Endothelial cell (in vitro differentiated cells): ENCODE measurements at places on chromosomes 1 and 21. TPM values are rescaled to one million over a fixed set of nuclear protein-coding genes. Genes with fewer than 3 reads are reported as not detected.

DNA sequence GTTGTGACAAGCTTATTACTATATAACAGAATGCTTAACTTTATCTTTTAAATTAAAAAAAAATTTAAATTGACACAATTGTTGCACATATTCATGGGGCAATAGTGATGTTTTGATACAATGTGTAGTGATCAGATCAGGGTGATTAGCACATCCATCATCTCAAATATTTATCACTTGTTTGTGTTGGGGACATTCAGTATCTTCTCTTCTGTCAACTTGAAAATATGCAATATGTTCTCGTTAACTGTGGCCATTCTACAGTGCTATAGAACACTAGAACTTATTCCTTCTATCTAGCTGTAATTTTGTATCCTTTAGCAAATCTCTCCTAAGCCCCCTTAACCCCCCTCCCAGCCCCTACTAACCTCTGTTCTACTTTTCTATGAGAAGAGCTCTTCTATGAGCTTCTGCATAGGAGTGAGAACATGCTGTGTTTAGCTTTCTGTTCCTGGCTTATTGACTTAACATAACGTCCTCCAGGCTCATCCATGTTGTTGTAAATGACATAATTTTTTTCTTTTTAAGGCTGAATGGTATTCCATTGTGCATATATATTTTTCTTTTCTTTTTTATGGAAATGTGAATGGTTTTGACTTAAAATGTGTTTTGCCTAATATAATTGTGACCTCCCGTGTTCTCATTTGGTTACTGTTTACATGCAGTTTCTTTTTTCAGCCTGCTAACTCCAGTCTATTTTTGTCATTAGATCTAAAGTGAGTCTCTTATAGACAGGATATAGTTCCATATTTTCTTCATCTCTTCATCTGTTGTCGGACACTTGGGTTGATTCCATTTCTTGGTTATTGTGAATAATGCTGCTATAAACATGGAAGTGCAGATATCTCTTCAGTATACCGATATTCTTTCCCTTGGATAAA lies 23.8 kb downstream of the CEP350 start:
- no peak overlapping the region for H3K27ac ChIP-seq
- no peaks in the 10 kb centered on the region for H3K27me3 ChIP-seq
- H3K36me3 ChIP-seq: no peaks in the 10 kb centered on the region
- no peak for DNase-seq
- H3K4me1 ChIP-seq: peaks cover 11% of the 10 kb centered on the region

DNA sequence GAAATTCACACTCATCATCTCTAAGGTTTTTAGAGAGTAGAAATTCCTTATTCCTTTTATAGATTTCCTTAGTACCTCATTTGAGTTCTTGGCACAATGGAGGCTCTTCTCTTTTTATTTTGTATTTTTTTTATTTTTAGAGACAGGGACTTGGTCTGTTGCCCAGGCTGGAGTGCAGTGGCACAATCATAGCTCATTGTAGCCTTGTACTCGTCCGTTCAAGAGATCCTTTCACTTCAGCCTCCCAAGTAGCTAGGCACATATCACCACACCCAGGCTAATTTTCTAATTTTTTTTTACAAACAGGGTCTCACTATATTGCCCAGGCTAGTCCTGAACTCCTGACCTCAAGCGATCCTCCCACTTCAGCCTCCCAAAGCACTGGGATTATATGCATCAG lies 29.6 kb downstream of the RGL1 start:
- no peak for DNase-seq
- no peak overlapping the region for H3K4me3 ChIP-seq
- H3K27ac ChIP-seq: no peak overlapping the region
- peaks cover 2% of the 10 kb centered on the region for H3K27me3 ChIP-seq

DNA sequence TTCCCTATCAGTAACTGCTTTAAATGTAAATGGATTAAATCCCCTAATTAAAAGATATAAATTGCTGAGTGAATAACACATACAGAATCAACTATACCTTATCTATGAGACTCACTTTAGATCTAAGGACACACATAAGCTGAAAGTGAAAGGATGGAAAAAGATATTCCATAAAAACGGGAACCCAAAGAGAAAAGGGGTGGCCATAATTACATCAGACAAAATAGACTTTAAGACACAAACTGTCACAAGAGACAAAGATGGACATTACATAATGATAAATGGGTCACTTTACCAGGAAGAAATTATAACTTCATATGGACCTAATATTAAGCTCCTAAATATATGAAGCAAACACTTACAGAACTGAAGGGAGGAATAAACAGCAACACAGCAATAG lies 59.2 kb downstream of the SLC25A24 start:
- peak overlapping the region; percentile 15 for H3K4me3 ChIP-seq
- no peak for DNase-seq
- no peak overlapping the region for H3K27ac ChIP-seq
- peaks cover 17% of the 10 kb centered on the region for H3K4me1 ChIP-seq
- peaks cover 54% of the 10 kb centered on the region for H3K36me3 ChIP-seq

GRCh38 chr1:13921190-13921589 lies 221.2 kb downstream of the PRDM2 start:
- no peak overlapping the region for H3K27ac ChIP-seq
- no peak for DNase-seq
- no peak overlapping the region for H3K4me3 ChIP-seq
- H3K4me1 ChIP-seq: no peaks in the 10 kb centered on the region
- peaks cover 1% of the 10 kb centered on the region for H3K27me3 ChIP-seq

GRCh38 chr1:43382027-43382779 lies 7.4 kb downstream of the MED8 start:
- no peaks in the 10 kb centered on the region for H3K4me1 ChIP-seq
- no peak for DNase-seq
- H3K4me3 ChIP-seq: no peak overlapping the region
- peaks cover 31% of the 10 kb centered on the region for H3K36me3 ChIP-seq
- H3K27ac ChIP-seq: no peak overlapping the region

DNA sequence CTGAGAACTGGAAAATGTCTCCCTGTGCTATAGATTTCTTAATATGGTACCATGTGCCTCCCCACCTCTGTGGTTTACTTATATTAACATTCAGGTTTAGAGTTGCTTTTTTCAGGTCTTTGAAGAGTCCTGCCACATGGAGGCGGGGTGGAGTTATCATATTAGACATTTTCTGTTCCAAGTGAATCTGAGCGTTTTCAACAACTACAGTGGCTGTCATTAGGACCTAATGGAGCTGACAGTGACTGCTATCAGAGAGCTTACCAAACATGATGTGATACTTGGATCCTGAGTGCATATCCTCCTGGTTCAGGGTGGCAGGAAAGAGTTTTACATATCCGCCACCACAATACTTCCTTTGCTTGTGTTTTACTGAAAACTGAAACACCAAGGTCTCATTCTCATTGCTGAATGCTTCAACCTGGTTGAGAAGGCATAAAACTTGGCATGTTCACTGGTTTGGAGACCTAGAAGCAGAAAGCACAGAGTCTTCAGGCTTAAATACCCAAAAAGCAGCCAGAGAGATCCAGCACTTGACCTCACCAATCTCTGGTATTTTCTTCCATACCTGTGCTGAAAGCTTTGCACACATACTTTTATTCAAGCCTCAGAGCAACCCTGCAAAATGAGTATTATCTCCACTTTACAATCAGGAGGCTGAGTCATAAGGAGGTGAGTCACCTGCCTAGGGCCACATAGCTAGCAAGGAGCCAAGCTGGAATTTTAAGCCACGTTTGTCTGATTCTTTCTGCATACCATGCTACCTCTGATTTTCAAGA lies 47.4 kb upstream of the OSBPL9 start:
- peaks cover 9% of the 10 kb centered on the region for H3K27me3 ChIP-seq
- H3K36me3 ChIP-seq: no peaks in the 10 kb centered on the region
- H3K27ac ChIP-seq: peak overlapping the region; percentile 96
- H3K4me1 ChIP-seq: peaks cover 36% of the 10 kb centered on the region
- no peak overlapping the region for H3K4me3 ChIP-seq
- DNase-seq: no peak

DNA sequence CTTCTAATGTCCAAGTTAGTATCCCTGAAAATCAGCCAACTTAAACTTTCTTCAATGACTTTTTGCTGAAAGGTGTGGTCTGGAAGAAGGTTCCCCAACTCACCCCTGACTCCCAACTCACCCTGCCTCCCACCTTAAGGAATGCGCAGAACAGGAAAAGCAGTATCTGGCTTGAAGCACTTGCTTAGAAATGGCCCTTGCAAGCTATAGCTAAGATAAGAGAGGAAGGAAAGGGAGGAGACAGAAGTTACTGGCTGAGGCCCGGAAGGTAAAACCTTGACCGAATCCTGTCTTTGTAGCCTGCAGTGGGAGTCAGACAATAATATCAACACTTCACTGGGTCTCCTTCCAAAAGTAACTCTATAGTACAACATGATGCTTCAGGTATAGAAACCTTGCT lies 2.9 kb downstream of the CYYR1 start:
- H3K4me1 ChIP-seq: peaks cover 43% of the 10 kb centered on the region
- H3K27me3 ChIP-seq: peaks cover 1% of the 10 kb centered on the region
- DNase-seq: peak; percentile 17

GRCh38 chr1:162571696-162572095 lies 10.2 kb downstream of the UAP1 start:
- peaks cover 3% of the 10 kb centered on the region for H3K27me3 ChIP-seq
- no peak overlapping the region for H3K27ac ChIP-seq
- no peak overlapping the region for H3K4me3 ChIP-seq
- no peak for DNase-seq
- peaks cover 17% of the 10 kb centered on the region for H3K4me1 ChIP-seq

DNA sequence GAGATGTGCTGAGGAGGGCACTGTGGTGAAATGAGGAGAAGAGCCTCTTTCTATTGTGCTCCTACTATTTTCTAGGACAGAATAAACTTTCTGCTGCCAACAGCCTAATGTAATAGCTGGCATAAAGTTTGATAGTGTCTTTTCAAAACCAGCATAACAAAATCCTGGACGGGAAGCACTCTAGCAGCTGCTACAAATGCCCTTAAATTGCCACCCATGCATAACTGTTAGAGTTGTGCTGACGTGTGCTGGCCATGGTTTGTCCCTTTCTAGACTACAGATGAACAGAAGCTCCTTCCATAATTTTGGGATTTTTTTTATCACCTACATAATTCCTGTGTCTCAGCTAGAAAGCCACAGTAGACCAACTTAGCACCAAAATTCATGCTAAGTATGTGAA lies 88.5 kb upstream of the DEPDC1 start:
- H3K27me3 ChIP-seq: no peaks in the 10 kb centered on the region
- H3K36me3 ChIP-seq: no peaks in the 10 kb centered on the region
- no peak overlapping the region for H3K27ac ChIP-seq
- H3K4me3 ChIP-seq: no peak overlapping the region

CYP4A22 gene
- not detected for total RNA-seq

AMY2A gene
- not detected for total RNA-seq

GRCh38 chr1:216805953-216806352 lies 82.7 kb upstream of the ESRRG start:
- H3K27me3 ChIP-seq: no peaks in the 10 kb centered on the region
- H3K4me3 ChIP-seq: no peak overlapping the region
- no peak for DNase-seq
- no peaks in the 10 kb centered on the region for H3K4me1 ChIP-seq
- no peaks in the 10 kb centered on the region for H3K36me3 ChIP-seq

DNA sequence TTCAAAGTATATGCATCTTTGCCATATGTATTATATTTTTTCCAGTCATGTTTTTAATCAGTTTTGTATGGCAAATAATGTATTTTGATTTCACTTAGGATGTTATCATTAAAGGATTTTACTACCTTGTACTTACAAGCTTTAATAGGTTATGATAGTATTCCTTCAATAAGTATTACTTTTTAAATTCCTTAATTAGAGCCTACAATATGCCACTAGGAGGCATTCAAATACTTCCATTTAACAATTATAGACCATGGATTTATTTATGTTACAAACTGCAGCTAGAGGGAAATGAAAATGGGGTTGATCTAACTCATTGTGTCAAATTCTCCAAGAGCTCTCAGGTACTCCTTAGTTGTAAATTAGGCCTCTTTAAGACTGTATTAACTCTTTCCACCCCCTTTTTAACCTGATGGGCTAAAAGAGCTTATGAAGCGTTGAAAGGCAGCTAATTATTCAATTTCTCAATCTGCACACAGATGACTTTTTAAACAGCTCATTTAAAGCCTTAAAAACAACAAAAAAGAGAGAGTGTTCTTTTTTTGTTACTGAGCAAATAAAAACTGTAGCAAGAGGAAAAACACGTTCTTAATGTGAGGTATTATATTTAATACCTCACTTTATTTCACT lies 156.2 kb downstream of the DENND1B start:
- H3K4me1 ChIP-seq: no peaks in the 10 kb centered on the region
- no peak for DNase-seq
- no peaks in the 10 kb centered on the region for H3K36me3 ChIP-seq
- H3K27ac ChIP-seq: no peak overlapping the region

GRCh38 chr1:184472136-184472535 lies 85.3 kb downstream of the C1orf21 start:
- no peak overlapping the region for H3K4me3 ChIP-seq
- peaks cover 2% of the 10 kb centered on the region for H3K27me3 ChIP-seq
- H3K27ac ChIP-seq: no peak overlapping the region
- no peaks in the 10 kb centered on the region for H3K36me3 ChIP-seq

SPRR2B gene
- not detected for total RNA-seq

HEYL gene
- total RNA-seq: 1.3 TPM

GRCh38 chr1:14238472-14239307 lies 359.8 kb upstream of the KAZN start:
- H3K4me3 ChIP-seq: no peak overlapping the region
- no peaks in the 10 kb centered on the region for H3K27me3 ChIP-seq
- H3K36me3 ChIP-seq: no peaks in the 10 kb centered on the region
- H3K27ac ChIP-seq: no peak overlapping the region

GRCh38 chr1:93598861-93599439 lies 82.7 kb downstream of the BCAR3 start:
- H3K36me3 ChIP-seq: peaks cover 5% of the 10 kb centered on the region
- peaks cover 23% of the 10 kb centered on the region for H3K4me1 ChIP-seq
- H3K27ac ChIP-seq: no peak overlapping the region
- DNase-seq: no peak

DNA sequence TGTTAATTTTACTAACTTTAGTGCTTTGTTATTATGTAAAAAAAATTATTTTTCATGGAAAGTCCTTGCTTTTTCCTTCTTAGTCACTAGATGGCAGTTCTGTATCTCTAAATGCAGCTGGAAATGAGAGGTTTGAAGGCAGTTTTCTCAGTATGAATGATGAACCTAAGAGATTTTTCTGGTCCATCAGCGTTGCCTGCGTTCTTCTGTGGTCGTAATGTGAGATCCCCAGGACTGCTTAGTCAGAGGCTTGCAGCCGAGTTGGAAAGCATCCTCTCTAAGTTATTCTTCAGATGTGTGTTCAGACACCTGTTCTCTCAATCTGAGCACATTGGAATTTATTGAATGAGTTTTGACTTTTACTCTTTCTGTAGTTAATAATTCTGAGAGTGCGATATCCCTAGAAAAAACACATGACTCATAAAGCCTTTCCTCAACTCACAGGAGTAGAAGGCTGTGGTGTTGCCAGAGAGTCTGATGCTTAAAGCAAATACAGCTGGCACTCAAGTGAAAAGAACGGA lies 99.3 kb downstream of the FMN2 start:
- no peaks in the 10 kb centered on the region for H3K4me1 ChIP-seq
- no peaks in the 10 kb centered on the region for H3K36me3 ChIP-seq
- no peak overlapping the region for H3K27ac ChIP-seq

- no peak overlapping the region for H3K27ac ChIP-seq
- DNase-seq: no peak
- peaks cover 30% of the 10 kb centered on the region for H3K36me3 ChIP-seq
- H3K4me3 ChIP-seq: no peak overlapping the region
- no peaks in the 10 kb centered on the region for H3K27me3 ChIP-seq
- no peaks in the 10 kb centered on the region for H3K4me1 ChIP-seq
Measured at GRCh38 chr1:7988576-7988975, 27.1 kb downstream of the PARK7 start.

- peaks cover 7% of the 10 kb centered on the region for H3K4me1 ChIP-seq
- no peak overlapping the region for H3K27ac ChIP-seq
- DNase-seq: no peak
Measured at GRCh38 chr21:36241717-36242116, 78.3 kb upstream of the MORC3 start.
